ENCODE measurements at places on chromosomes 5 and 9.

- DNase-seq = no peak
Measured at GRCh38 chr5:138077064-138077696, 6.7 kb upstream of the WNT8A start.

DNA sequence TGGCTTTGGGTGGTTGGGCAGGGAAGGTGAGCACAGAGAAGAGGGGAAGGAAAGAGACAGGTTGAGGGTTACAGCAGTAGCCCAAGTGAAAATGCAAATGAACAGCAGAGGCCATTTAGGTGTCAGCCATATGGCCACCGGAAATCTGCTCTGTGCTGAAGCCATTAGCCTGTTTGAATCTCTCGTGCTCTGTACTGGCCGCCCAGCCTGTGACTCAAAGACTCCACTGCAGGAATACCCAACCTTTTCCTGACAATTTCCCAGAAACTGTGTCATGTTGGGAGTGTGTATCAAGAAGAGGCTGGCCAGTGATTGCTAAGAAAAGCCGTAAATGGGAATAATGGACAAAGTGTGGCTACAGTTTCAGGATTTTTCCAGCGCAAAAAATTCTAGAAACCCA, 35.9 kb upstream of the RAI14 start:
- DNase-seq = no peak

- no peak for DNase-seq
Measured at GRCh38 chr9:105877721-105878120, 183.4 kb downstream of the TMEM38B start.

GRCh38 chr5:139178589-139178917, 19.6 kb downstream of the SIL1 start:
- no peak for DNase-seq

DNA sequence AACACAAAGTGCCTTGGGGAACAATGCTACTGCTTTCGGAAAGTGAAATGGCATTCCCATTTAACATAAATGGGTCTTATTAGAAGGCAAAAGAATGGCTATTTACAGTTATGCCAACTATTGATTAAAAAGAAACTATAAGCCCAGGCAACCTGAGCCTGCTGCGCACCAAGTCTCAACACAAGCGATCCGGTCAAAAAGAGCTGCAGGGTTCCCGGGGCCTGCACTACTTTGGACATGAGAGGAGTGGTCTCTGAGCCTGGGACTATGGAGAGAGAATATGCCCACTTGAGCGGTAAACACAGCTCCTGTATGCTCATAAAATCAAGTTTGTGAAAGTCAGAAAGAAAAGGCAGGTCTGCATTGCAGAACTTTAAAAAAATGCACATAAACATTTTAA, 660.7 kb downstream of the EFNA5 start:
- DNase-seq = no peak
